ENCODE measurements at places on chromosomes 16 and 17. TPM values are rescaled to one million over a fixed set of nuclear protein-coding genes. Genes with fewer than 3 reads are reported as not detected.

DNA sequence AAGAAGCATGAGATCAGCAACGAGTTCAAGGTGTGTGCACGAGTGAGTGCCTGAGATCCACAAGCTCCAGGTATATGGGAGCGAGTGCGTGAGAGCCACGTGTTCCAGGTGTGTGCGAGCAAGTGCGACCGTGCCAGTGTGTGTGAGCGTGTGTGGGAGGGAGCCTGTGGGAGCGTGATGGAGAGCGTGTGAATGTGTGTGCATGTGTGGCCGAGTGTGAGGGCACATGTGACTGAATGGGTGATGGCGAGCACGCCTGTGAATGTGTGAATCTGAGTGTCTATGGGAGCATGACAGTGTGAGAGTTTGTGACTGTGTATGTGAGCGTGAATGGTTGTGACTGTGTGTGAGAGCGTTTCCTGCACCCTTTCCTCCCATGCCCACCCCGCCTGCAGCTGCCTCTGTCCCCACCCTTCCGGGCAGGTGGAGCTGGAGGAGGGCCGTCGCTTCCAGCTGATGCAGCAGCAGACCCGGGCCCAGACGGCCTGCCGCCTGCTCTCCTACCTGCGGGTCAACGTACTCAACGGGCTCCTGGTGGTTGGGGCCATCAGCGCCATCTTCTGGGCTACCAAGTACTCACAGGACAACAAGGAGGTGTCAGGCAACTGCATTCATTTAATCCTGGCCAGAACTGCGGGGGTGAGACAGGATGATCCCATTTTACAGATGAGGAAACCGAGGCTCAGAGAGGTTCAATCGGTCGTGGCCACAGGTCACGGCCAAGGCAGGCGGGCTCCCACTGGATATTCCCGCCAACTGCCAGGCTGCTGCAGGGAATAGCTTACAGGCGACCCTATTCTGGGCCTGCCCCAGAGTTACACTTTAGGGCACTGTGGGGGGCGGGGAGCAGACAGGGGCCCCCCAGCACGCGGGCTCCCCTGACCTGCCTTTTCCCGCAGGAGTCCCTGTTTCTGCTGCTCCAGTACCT lies 3.7 kb downstream of the TMC8 start:
- peak; percentile 76 for DNase-seq

The ECI1 gene
- 30.0 TPM for total RNA-seq

GRCh38 chr17:75920045-75920560 lies 15.4 kb upstream of the MRPL38 start:
- no peak for DNase-seq

GRCh38 chr17:19610311-19610710 lies 38.2 kb upstream of the ALDH3A2 start:
- no peak for DNase-seq

- DNase-seq, result no peak
These were observed 221.1 kb upstream of the GSE1 start for GRCh38 chr16:85391769-85392583.
